ENCODE measurements at places on chromosomes 11 and 22.

DNA sequence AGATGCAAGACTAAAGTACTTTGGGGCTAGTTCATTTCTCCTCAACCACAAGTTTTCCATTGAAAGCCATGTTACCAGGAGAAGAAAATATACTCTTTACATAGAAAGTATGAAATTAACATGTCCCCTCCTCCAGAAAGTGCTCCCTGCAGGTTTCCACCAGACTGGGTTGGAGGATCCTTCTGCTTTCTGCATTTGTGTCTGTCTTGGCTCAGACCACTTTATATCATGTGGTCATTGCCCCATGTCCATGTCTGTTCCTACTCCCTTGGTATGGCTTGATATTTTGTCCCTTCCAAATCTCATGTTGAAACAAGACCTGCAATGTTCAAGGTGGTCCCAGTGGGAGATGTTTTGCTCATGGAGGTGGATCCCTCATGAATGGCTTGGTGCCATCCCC, 28.4 kb upstream of the ACER3 start:
- DNase-seq: no peak

DNA sequence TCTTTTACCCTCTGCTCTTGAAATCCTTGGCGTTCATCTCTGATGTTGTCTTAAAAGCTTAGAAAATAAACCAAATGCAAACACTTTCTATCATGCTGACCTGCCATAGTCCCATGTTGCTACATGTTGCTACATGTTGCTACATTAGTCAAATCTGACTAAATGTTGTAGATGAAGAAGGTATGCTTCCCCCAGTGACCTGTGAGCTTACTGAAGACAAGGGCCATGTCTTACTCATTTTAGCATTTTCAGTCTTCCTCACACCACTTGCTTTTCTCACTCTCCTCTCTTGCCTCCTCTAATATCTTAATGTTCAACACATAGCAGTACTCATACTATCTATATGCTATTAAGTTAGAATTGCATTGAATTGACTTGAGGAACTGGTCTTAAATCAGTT, 346.4 kb upstream of the MTNR1B start:
- no peak for DNase-seq

DNA sequence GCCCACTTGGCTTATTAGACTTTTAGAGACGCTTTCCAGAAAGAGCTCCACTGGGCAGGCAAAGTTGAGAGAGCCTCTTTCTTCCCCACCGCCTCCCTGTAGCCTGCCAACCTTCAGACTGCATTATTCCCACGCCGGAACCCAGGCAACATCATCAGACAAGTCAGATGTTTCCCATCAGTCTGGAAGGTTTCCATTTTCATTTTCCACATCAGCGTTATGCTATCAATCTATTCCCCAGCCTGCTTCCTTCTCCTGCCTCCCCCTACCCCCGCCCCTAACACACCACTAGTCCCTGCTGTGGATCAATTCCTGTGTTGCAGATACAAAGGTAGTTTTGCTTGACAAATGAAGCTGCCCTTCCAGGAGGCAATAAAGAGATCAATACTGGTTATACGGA, 184.8 kb downstream of the DSCAML1 start:
- no peak for DNase-seq

DNA sequence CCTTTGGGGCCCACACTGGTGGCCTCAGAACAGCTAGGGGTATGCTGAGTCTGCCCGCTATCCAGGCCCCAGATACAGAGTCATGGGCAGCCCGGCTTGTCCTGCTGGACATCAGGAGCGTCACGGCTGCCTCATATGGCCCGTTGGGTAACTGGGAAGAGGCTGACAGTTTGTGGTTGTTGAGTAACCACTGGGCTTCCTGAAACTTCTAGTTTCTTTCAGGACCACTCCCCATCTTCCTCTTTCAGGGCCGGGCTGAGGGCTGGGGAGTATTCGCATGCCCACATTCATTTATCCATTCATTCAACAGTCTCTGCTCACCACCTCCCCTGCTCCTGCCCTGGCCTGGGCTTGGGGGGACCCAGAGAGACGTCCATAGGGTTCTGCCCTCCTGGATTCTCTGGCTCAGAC, 13.4 kb upstream of the P2RY2 start:
- DNase-seq: no peak

- no peak for DNase-seq
These were observed 586 bp downstream of the LRP5 start for GRCh38 chr11:68312780-68313573.

GRCh38 chr22:34976474-34976873, 89.5 kb upstream of the ISX start:
- no peak for DNase-seq

- DNase-seq: no peak
These were observed 6.6 kb upstream of the TMEM225 start for GRCh38 chr11:123892031-123892430.

DNA sequence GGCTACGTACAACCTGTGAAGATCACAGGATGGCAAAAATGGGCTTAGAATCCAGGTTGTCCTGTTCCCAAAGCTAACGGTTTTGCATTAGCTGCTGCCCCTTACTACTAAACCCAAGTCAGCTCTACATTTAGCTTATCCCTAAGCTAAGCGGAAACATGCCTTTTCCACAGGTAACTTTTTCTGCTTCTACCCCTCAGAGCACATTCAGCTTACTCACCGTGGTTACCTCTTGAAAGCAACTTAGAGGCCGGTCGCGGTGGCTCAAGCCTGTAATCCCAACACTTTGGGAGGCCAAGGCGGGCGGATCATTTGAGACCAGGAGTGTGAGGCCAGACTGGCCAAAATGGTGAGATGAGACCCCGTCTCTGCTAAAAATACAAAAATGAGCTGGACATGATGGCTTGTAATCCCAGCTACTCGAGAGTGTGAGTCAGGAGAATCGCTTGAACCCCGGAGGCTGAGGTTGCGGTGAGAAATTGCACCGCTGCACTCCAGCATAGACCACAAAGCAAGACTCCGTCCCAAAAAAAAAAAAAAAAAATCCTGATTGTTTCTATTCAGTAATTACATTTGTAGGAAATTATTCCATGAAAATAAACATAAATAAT, 790 bp upstream of the TMEM41B start:
- no peak for DNase-seq

DNA sequence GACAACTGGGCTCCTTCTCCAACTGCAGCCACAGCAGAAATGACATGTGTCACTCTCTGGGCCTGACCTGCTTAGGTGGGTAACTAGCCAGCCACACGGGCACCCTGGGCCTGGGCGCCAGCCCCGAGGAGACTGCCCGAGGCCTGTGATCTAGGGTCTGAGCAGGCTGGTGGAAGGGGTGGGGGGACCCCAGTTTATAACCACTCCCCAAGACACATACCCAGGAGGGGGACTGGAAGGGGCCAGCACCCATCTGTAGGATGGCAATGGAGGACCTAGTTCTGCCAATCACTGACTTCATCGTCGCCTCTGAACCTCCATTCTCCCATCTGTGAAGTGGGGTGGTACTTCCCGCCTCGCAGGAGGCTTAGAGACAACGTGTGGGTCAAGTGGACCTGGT, 16.1 kb downstream of the CD5 start:
- no peak for DNase-seq
